Suppressor macrophage treated with lipopolysaccharide for 1 hour (primary cell): ENCODE measurements at places on chromosomes 4 and X.

GRCh38 chrX:119541188-119541587 lies 24.0 kb downstream of the STEEP1 start:
- DNase-seq, result no peak

DNA sequence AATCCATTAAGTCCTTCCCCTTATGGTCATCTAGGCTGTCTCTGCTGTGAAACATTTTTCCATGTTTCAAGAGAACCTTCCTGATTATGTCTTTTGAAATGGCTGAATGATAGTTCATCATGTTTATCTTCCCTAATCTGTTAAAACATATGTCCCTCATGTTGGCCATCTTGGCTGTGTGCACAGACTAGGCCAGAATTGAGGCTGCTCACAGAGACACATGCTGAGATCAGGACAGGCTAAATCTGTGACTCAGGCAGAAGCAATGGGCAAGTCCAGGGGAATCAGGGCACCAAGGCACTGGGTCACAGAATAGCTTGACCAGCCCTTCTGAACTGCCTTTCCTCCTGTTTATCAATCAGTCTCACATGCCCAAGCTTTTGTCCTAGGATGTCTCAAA lies 78.3 kb downstream of the FHDC1 start:
- no peak for DNase-seq

DNA sequence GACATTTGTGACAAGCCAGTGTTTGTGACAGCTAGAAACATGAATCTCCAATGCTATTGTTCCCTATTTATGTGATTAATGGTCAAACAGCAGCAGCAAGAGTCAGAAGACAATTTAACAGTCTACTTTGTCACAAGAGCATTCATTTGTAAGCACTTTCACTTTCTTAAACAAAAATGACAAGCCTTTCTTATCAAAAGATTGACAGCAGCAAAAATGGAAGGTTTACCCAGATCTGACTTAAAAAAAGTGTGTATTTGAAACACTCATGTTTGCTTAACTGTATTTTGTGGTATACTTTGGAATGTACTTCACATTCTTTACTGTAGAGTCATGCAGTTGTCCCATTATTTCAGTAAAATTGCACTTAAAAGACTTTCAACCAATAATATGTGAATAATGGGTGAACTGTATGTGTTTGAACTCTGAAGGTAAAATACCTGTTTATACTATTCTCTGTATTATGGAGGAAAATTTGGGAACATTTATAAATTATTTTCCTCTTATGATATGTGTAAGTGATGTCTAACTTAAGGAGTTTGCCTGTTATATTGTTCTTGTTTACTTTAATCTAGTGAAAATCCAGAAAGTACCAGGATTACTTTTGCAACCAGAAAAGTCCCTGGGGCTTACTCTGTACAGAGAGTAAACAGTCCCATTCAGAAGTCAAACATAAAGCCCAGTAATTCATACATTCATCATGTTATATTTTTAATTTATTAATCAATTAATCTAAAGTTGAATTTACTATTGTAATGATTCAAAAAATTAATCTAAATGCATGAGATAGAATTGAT lies 314.9 kb upstream of the TRAM1L1 start:
- DNase-seq, result no peak

DNA sequence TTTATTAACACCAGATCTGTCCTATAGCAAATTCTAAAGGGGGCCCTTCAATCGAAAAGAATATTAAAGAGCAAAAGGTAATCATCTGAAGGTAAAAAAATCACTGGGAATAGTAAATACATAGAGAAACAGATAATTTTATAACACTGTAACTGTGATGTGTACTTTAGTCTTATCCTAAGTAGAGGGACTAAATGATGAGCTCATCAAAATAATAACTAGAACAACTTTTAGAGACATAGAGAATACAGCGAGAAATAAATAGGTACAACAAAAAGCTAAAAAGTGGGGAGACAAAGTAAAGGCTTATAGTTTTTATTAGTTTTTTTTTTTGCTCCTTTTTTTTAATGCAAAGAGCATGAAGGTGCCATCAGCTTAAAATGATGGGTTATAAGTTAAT lies 17.3 kb upstream of the CT83 start:
- DNase-seq, result no peak

DNA sequence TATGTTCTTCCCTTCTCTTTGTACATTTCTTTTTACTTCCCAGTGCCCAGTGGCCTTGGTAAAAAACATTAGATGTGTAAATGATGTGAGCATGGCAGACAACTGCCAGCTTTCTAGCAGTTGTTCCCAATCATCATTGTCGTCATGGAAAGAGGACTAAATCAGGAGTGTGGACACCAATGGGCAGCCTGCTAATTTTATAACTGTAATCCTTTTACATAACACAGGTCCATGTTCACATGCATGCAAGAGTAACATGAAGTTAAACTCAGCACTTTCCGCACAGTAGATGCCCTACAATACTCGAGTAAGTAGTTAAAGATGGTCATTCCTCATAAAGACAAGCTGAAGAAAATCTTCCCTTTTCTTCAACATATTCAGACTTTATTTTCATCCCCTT lies 23.4 kb upstream of the G3BP2 start:
- DNase-seq, result peak; percentile 10

DNA sequence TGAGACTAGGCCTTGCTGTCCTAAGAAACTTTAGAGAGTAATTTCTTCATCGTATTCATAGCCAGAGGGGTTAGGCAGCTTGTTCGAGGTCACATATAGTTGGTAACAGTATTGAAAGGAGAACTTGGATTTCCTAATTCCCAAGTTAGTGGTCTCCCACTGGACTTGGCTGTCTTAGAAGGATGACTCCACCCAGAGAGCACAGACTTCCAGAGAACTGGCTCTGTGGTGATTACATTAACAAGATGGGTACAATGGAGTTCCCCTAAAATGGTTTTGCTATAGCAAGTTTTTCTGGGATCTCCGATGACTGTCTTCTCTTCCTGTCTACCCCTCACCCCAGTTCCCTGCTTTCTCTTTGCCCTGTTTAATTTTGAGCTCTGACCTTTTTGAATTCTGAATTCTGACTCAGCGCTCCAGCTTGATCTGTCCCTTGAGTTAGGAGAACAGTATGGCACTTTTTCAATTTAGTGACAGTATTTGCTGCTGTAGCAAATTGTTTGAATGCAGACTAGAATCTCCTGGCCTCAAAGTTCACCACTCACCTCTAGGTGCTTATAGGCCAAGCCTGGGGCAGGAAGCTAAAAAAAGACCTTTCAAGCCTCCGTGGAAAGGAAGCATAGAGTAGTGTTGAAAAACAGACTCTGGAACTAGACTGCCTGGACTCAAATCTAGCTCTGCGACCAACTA lies 6.9 kb downstream of the MSN start:
- DNase-seq, result peak; percentile 92

GRCh38 chr4:142850478-142850877 lies 4.4 kb upstream of the INPP4B start:
- no peak for DNase-seq

GRCh38 chr4:1502501-1502886 lies 96.3 kb upstream of the NKX1-1 start:
- DNase-seq, result no peak

DNA sequence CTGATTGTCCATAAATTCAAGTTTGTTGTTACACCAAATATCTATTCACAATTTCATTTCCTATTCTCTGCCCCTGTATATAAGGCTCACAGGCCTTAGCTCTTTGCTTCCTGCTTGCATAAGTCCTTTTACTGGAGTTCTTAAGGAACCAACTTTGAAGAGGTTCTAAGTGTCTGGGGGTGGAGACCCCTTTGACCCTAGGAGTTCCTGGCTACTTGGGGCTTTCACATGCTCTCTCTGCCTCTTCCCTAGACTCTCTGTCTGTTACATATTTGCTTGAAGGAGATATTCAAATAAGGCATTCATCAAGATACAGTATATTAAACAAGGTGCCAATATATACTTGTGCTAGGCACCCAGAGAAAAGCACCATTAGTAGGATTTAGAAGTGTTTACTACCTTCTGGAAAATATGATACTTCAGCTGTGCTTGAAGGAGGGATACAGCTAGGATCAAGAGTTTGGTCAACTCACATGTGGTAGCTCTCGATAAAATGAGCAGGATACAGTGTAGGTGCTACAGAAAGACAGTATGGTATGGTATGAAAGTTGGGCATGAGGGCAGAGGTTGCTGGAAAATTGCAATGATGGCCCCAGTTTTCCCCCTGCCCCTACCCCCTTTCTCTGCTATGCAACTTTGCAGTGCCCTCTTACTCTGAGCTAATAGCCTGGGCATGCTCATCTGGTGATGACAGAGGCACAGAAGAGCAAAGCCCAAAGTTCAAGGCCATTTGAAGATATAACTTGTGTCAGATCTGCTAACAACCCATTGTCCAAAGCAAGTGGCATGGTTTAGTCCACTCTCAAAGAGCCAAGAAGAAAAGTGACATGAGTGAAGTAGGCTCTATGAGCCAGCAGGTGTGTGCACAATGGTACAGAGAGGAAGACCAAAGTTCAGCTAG lies 107.6 kb upstream of the CPEB2 start:
- DNase-seq, result no peak

DNA sequence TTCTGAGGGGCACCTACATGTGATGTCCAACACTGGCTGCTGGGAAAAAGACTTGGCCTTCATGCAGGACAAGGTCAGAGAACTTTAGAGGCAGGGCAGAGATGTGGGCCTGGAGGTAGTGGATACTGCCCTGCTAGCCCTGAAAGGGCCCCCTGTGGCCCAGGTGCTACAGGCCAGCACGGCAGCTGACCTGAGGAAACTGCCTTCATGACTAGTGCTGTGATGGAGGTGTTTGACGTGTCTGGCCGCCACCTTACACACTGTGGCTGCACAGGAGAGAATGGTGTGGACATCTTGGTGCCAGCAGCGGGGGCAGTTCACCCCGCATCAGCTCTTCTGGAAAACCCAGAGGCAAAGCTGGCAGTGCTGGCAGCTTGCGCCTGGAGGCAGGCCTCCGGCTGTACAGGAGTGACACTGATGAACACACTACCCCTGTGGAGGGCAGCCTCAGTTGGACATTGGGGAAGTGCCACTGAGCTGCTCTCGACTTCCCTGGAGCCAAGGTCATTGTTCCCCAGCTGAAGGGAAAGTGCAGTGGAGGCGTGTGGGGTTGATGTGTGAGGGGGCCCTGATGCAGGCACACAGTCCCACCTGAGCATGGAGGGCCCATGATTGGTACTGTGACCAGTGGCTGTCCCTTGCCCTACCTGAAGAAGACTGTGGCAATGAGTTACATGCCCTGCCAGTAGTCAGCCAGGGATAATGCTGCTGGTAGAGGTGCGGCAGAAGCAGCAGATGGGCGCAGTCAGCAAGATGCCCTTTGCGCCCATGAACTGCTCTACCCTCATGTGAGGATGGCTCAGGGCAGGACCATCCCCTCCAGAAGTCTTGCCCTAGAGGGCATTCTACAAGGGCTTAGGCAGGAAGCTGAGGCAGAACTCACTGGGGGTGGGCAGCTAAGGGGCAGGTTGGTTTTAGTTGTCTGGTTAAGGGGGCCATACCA lies 36.9 kb downstream of the COQ2 start:
- DNase-seq, result no peak

GRCh38 chr4:121096629-121097028 lies 24.3 kb upstream of the NDNF start:
- DNase-seq, result peak; percentile 79

DNA sequence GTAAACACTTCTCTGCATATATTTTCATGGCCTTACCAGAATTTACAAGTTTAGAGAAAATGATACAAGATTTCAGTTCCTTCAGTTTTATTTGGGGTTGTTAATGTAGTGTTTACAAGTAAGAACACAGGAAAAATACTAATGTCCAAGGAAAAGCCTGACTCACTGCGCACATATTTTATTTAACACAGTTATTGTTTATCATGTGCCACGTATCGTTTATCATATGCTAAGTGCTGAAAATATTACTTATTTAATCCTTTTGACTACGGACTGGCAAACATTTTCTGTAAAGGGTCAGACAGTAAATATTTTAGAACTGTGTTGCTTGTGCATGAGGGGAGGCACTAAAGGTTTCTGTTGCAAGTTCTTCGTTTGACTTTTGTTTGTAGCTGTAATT lies 794 bp downstream of the HSD17B13 start:
- DNase-seq, result no peak

DNA sequence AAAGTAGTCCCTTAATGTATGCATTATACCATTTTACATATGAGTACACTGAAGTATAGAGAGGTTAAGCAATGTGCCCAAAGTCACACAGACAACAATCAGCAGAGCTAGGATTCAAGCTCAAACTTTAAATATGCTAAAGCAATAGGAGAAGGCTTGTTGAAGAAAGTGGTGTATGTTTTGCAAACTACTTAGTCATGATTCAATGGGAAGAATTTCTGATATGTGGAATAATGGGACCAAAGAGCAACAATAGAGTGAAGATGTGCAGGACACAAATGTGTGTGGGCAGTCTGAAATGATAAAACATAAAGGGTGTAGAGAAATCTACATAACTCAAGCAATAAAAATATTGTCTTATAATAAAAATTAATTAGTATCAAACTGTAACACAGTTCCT lies 109.0 kb upstream of the ARSJ start:
- DNase-seq, result no peak

DNA sequence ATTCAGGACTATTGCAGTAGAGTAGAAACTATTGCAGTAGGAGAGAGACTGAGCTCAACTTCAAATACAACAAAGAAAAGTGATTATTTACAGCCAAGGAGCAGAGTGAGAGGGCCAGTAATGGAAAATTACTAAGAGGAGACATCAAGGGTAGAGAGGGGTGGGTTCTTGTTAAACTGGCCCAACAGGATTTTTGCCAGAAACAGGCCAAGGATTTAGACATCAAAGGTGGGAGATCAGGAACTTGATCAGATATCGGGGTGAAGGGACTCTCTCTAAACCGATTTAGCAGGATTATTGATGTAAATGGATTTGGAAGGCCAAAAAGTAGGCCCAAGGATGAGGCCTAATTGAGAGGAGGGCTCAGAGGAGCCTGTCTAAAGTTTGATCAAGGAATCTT lies 64.8 kb downstream of the IRS4 start:
- DNase-seq, result no peak

GRCh38 chr4:18039113-18039512 lies 17.6 kb upstream of the LCORL start:
- no peak for DNase-seq

- DNase-seq, result no peak
These were observed 117.9 kb downstream of the SH3RF1 start for GRCh38 chr4:169152899-169153298.

GRCh38 chrX:63439580-63439979 lies 88.4 kb upstream of the SPIN4 start:
- DNase-seq, result no peak

DNA sequence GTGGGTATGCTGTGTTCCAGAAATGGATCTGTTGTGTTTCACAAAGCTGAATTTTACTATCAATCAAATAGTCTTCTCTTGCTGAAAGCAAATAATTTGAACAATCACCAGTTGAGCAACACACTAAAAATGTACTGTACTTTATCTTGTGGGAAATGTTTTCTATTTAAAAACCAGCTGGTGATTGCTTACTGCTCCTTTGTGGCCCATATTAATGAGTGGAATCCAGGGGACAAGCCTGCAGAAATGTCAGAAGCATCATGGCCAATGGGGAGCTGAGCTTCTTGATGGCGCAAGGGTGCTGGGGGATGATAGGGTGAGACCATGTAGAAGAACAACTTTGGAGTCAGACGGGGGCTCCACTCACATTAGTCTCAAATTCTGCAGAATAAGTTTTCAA lies 346.2 kb downstream of the ARHGAP10 start:
- DNase-seq, result no peak

GRCh38 chrX:9355739-9356138 lies 109.1 kb upstream of the TBL1X start:
- no peak for DNase-seq
